ENCODE measurements at places on chromosomes 7 and 10.

DNA sequence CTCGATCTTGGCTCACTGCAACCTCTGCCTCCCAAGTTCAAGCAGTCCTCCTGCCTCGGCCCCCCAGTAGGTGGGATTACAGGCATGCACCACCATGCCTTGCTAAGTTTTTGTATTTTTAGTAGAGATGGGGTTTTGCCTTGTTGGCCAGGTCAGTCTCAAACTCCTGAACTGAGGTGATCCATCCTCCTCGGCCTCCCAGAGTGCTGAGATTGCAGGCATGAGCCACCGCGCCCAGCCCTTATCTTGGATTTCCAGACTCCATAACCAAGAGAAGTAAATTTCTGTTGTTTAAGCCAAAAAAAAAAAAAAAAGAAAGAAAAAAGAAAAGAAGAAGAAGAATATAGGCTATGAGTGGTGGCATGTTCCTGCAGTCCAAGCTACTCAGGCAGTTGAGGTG lies 53.3 kb upstream of the RABGEF1 start:
- no peak for DNase-seq

GRCh38 chr7:2023877-2024566 lies 208.7 kb downstream of the MAD1L1 start:
- peak; percentile 14 for DNase-seq

GRCh38 chr7:137146552-137147337 lies 196.8 kb downstream of the PTN start:
- peak; percentile 81 for DNase-seq

DNA sequence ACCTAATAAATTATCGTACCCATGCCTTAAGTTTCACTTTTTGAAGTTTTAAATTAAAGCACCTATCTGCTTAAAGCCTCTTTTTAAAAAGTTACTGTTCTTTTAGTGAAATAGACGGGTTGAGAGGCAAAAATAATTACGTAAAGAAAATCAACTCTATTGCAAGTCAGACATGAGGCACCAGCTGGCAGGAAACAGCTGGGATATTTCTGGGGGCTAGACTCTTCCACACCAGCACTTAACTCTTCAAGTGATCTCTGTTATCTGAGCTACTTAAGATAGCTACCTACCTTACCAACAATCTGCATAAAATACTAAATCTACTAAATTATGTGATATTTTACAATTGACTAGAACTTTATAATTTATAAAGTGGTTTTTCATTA lies 35.8 kb downstream of the GBF1 start:
- no peak for DNase-seq

GRCh38 chr7:111098011-111098925 lies 7.3 kb downstream of the LRRN3 start:
- peak; percentile 25 for DNase-seq

GRCh38 chr7:128919241-128919640 lies 8.7 kb upstream of the KCP start:
- DNase-seq = no peak

DNA sequence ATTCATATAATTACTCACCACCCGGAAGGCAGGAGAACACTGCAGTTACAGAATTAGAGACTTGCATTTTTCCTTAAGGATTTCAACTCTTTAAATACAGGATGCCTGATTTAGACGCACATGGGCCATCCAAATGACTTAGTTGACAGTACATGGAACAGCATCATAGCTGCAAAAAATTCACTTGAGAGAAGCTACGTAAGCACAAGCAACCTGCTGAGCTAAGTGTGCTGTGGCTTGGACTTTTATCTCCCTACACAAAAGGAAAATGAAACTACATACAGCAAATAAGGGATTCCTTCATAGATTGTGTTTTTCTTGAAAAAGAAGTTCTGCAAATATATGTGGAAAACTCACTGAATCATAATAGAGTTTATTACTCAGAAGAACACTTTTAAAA lies 152.6 kb downstream of the POU6F2 start:
- DNase-seq = no peak

DNA sequence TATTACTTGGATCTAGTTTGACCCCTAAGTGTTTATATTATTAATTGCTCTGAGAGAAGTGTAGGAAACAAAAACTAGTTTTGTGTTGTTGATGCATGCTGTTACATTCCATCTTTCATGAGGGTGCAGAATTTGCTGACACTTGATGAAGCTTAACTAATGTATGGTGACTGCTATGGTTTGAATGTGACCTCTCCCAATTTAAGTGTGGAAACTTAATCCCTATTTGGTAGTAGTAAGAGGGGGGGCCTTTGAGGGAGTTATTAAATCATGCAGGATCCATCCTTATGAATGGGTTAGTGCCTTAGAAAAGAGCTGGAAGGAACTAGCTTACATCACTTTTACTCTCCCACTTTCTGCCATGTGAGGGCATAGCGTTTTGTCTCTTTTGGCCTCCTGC lies 142.5 kb downstream of the PCLO start:
- DNase-seq = no peak

DNA sequence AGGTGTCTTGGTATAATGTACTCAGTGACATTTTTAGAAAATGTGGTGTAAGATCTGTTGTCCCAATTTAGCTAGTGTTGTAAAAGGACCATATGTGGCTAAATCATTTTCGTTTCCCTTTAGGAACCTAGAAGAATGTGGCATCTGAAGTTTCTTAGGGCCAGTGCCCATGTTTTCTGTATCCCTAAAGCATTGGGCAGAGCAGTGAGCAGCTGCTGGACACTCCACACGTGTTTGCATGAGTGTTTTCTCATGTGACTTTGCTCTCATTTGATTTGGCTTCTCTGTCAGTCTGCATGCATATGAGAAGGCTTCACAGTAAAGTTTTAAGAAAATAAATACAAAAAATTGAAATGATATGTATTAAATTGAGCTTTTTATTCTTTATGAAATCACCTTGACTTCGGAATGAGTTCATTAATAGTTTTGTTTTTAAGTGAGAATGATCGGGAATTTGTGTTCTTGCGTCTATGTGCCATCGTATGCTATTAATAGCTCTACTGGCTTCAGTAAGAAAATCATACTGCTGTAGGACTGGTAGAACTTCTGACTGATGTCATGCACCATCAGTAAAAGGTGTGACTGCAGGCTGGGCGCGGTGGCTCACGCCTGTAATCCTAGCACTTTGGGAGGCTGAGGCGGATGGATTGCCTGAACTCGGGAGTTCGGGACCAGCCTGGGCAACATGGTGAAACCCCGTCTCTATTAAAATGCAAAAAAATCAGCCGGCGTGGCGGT lies 61.3 kb downstream of the RBM33 start:
- DNase-seq = no peak

Measured in EL (cell line).